Activated naive CD8-positive, alpha-beta T cell treated with anti-CD3 and anti-CD28 coated beads, Interleukin-2, amount 10 ng/mL, durations not matched to agents 7 days and 5 days (primary cell): ENCODE measurements at places on chromosomes 3 and 15. TPM values are rescaled to one million over a fixed set of nuclear protein-coding genes. Genes with fewer than 3 reads are reported as not detected.

- no peak overlapping the region for H3K4me3 ChIP-seq
- no peak for DNase-seq
- peak overlapping the region; percentile 73 for H3K27ac ChIP-seq
- H3K27me3 ChIP-seq, result no peaks in the 10 kb centered on the region
- H3K4me1 ChIP-seq, result peaks cover 12% of the 10 kb centered on the region
Observed at GRCh38 chr15:41888662-41889253, 5.1 kb downstream of the SPTBN5 start.

DNA sequence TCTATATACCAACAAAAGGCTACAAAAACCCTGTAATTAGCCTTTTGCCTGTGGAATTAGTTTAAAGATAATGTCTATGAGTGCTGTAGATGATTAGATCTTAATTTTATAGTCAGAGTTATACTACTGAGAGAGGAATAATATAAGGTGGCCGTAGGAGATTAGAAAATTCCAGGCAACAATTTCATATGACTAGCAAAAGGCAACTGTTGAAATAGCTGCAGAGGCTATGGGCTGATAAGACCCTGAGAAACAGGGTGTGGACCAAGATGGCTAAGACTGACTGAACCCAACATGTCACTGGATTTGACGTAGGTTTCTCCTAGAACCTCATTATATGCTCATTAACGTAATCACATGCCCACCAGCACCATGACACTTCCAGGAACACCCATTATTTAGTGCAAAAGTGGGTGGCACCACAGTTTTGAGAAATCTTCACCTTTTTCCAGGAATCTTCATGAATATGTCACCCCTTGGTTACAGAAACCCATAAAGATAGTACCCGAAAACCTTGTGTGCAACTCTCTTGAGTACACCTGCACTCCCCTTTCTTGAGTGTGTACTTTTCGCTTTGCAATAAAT lies 29.1 kb upstream of the SCG3 start:
- no peak overlapping the region for H3K4me3 ChIP-seq
- no peaks in the 10 kb centered on the region for H3K36me3 ChIP-seq
- H3K27me3 ChIP-seq, result peaks cover 6% of the 10 kb centered on the region

DNA sequence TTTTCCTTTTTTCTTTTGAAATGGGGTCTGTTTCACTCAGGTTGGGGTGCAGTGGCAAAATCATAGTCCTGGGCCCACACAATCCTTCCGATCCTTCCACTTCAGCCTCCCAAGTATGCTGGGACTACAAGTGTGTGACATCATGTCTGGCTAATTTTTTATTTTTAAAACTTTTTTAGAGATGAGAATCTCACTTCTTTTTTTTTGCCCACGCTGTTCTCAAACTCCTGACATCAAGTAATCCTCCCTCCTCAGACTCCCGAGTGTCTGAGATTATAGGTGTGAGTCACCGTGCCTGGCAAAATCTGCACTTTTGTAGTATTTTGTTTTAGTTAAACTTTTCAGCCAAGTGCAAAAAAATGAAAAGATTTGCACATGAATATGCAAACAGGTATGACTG lies 171.0 kb downstream of the FNDC3B start:
- DNase-seq, result no peak
- no peaks in the 10 kb centered on the region for H3K27me3 ChIP-seq
- no peak overlapping the region for H3K4me3 ChIP-seq
- H3K36me3 ChIP-seq, result peaks cover 9% of the 10 kb centered on the region
- peaks cover 5% of the 10 kb centered on the region for H3K4me1 ChIP-seq
- no peak overlapping the region for H3K27ac ChIP-seq

GRCh38 chr3:30344288-30344687 lies 262.1 kb upstream of the TGFBR2 start:
- peaks cover 29% of the 10 kb centered on the region for H3K36me3 ChIP-seq
- H3K4me3 ChIP-seq, result no peak overlapping the region
- peaks cover 45% of the 10 kb centered on the region for H3K4me1 ChIP-seq
- no peak for DNase-seq

GRCh38 chr3:188349351-188349901 lies 195.5 kb downstream of the LPP start:
- no peak overlapping the region for H3K4me3 ChIP-seq
- no peak overlapping the region for H3K27ac ChIP-seq
- H3K27me3 ChIP-seq, result no peaks in the 10 kb centered on the region
- no peak for DNase-seq
- peaks cover 18% of the 10 kb centered on the region for H3K36me3 ChIP-seq
- peaks cover 4% of the 10 kb centered on the region for H3K4me1 ChIP-seq

Gene RNU5B-1
- 27.2 TPM for total RNA-seq
